ENCODE measurements at places on chromosomes 11 and 22.

- no peak for DNase-seq
Observed at GRCh38 chr11:13465909-13466371, 2.9 kb upstream of the BTBD10 start.

GRCh38 chr11:43234881-43235280 lies 76.9 kb upstream of the API5 start:
- DNase-seq: no peak

GRCh38 chr22:37480387-37481346 lies 5.5 kb downstream of the MFNG start:
- DNase-seq: no peak

DNA sequence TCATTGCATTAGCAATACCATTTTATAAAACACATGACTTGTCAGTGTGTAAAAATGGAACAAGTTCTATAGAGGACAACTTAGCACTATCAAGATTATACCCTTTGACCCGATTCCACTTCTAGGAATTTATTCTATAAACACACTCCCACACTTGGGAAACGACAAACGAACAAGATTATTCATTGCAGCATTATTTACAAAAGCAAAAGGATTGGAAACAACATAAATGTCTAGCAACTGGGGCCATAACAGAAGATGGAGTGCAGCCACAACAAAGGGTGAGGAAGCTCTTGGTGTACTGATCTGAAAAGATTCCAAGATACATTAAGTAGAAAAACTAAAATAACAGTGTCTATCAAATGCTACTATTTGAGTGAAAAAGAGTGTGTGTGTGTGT lies 2.3 kb upstream of the IRAG1 start:
- DNase-seq: no peak

- no peak for DNase-seq
Observed at GRCh38 chr11:3158821-3159220, 6.3 kb downstream of the OSBPL5 start.

GRCh38 chr11:36110668-36111410 lies 167.0 kb downstream of the LDLRAD3 start:
- DNase-seq: no peak

- no peak for DNase-seq
Observed at GRCh38 chr11:78478536-78478935, 60.9 kb upstream of the GAB2 start.

DNA sequence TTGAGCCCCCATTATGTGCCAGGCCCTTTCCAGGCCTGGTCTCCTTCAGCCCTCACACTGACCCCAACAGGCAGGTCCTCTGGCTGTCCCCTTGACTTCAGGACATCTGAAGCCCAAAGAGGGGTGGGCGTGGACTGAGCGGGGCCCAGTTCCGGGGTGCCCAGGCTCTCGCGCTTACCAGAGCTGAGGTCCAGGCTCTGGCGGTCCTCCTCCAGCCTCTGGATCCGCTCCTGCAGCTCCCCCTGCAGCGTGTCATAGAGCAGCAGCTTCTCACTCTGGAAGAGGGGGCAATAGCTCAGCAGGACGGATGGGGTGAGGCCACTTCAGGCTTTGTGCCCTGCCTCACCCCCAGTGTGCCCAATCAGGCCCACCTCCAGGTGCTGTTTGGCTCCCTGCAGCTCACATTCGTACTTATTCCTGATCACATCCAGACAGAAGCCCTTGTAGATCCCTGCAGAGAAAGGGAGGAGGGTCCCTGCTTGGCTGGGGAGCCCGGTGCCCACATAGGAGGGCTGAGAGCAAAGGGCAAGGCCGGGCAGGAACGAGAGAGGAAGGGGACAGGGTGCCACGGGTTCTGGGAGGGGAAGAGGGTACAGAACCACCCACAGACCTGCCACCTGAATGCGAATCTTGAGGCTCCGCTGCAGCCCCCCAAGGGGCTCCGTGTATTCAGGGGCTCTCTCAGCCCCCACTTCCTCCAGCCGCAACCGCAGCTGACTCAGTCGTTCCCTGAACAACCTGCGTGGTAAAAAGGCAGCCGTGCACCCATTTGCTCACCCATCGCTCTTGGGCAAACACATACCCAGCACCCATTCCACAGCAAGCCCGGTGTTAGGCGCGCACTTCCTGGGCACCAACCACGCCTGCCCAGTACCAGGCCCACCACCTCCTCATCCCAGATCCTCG lies 4.1 kb downstream of the BRMS1 start:
- DNase-seq: no peak

GRCh38 chr11:33185756-33186155 lies 24.5 kb upstream of the CSTF3 start:
- DNase-seq: no peak

DNA sequence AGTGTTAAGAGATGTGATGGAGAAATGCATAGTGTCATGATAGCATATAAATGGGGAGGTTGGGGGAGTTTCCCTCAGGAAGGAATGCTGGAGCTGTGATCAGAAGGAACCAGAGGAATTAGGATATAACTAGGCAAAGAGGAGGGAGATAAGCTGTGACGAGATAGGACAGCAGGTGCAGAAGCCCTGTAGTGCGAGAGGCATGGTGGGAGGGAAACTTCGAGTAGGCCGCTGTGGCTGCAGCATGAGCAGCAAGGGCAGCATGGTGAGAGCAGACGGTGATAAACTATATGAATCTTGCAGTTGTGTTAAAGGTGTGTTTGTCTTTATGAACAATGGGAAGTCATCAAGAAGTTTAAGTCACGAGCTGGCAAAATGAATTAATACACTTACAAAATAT lies 109.9 kb downstream of the EMSY start:
- no peak for DNase-seq

DNA sequence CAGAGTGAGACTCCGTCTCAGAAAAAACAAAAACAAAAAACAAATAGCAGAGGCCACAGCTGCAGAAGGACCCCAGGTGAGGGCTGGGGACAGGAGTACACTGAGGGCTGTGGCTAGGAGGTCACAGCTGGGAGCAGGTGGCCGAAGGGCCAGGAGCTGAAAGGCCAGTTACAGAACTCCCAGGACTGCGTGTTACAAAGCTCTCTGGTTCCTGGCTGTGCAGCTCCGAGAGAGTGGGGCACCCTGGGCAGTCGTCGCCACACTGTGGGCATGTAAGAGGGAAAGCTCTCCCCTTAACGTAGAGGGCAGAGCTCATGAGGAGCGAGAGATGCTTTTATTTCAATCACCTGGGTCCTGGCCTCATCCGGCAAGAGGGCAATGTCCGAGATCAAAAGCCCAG lies 10.1 kb upstream of the NCF4 start:
- no peak for DNase-seq

- DNase-seq: peak; percentile 2
Observed at GRCh38 chr22:20575724-20576444, 68.5 kb downstream of the MED15 start.

DNA sequence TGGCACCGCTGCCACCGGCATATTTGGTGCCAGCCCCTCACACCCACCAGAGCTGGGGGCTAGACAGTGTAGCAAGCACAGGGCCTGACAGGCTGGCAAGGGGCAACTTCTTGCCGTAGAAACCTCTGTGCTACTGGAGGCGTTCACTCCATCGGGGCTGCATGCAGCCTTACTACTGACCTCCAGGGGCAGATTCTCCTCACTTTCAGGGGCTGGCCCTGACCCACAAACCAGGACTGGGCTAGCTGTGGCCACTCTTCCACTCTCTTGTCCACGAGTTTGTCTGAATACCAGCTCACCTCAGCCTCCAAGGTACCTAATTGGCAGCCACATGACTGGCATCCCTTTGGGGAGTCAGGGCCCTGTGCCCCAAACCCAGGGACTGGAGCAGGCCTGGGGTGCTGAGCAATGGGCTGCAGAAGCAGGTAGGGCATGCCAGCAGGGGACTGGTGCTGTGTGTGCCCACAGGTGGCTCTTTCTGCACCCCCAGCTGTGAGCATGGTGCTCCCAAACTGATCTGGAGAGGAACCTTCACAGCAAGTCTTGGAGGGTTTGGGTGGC lies 2.1 kb upstream of the LMO1 start:
- no peak for DNase-seq

- DNase-seq: no peak
Observed at GRCh38 chr22:29623553-29624169, 20.2 kb downstream of the NF2 start.

DNA sequence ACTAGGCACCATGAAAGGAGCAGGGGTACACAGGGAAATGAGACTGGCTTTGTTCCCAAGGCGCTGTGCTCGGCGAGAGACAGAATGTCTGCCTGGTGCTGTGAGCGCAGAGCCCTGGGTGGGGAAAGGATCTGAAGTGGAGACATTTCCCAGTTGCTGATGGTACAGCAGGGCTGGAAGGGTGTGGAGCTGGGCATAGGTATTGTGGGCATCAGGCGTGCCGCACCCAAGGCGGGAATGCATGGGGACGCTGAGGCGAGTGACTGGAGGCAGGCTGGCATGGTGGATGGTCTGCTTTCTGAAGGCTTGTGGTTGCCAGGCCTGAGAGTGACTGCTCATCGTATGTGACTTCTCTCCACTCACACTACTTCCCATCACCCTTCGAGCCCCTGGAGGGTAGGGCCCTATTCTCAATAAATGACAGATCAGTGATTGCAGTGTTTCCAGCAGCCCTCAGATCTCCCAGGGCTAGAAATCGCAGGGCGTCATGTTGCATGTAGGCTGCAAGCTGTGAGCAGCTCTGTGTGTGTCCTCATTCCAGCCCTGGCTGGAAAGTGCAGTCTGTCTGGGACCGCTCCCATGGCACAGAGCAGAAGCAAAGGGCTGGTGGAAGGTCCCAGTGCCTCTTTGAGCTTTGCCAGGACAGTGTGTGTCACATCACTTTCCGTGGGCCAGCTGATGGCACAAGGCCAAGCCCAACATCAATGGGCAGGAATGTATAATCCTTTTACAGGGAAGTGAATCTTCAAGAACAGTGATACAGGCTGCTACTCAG lies 67.7 kb downstream of the TBC1D22A start:
- no peak for DNase-seq

GRCh38 chr11:61870541-61871031 lies 20.8 kb downstream of the FADS3 start:
- no peak for DNase-seq

DNA sequence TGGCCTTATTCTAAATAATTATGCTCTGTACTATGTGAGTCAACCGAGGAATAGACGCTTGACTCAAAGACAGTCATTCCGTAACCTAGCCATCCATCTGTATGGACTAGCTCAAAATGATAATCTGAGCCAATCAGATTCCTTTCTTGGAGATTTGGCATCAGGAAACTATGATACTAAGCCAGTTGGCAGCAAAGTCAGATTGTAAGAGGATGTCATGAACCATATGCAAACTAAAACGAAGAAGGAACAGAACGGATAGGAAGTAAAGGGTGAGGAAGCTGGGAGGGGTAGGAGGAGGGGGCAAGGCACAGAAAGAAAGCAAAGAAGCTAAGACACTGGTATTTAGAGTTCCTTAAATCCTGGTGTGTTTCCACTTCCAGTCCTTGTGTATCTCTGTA lies 10.7 kb upstream of the SESN3 start:
- DNase-seq: no peak

- no peak for DNase-seq
Observed at GRCh38 chr11:85407648-85408047, 219.5 kb downstream of the DLG2 start.

- DNase-seq: no peak
Observed at GRCh38 chr11:107962181-107962580, 33.9 kb downstream of the RAB39A start.

DNA sequence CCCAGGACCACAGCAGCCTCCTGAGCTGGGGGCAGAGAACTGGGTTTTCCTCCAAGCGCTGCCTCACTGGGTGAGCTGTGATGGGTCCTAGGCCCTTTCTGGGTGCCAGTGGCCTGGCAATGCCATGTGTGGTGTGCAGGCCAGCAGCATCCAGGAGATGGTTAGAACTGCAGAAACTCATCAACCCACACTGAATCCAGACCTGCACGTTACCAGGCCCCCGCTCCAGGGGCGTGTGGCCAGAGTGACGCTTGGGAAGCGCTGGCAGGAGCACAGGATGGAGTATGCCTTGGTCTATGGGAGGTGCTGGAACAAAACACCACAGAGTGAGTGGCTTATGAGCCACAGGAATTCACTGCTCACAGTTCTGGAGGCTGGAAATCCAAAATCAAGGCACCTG lies 97.0 kb downstream of the MN1 start:
- DNase-seq: no peak

- DNase-seq: no peak
Observed at GRCh38 chr11:81497202-81497804, 1236.4 kb downstream of the FAM181B start.

GRCh38 chr11:102464859-102465500 lies 12.4 kb upstream of the TMEM123 start:
- no peak for DNase-seq

GRCh38 chr11:25052844-25053243 lies 556.0 kb downstream of the LUZP2 start:
- DNase-seq: no peak
